ENCODE measurements at places on chromosomes 16 and 17.
A peak's percentile ranks its signal among the peaks of the same experiment; 100 is the strongest.

DNA sequence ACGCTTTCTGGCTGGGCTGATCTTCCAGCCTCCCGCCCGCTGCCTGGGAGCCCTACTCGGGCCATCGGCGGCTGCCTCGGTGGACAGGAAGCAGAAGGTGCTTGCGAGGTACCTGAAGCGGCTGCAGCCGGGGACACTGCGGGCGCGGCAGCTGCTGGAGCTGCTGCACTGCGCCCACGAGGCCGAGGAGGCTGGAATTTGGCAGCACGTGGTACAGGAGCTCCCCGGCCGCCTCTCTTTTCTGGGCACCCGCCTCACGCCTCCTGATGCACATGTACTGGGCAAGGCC lies 30.7 kb downstream of the CIITA start:
- ATAC-seq, result no peak

DNA sequence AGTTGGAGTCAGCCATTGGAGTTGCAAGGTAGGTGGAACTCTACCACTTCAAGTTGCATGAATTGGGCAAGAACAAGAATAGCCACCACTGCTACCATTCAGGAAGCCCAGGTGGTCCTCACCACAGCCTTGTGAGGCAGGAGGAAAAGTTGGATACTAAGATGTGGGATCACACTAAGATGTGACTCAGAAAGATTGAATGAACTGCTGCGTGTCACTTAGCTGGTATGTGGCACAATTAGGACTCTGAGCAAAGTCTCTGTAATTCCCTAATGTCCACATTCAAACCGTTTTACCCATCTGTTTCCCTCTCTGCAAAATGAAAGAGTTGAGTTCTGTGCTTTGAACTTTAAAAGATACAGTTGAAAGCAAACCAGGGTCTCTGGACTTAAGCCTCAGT lies 44.7 kb upstream of the HS3ST3A1 start:
- ATAC-seq, result no peak

- ATAC-seq, result no peak
Observed at GRCh38 chr17:37170881-37171425, 204.8 kb upstream of the C17orf78 start.

DNA sequence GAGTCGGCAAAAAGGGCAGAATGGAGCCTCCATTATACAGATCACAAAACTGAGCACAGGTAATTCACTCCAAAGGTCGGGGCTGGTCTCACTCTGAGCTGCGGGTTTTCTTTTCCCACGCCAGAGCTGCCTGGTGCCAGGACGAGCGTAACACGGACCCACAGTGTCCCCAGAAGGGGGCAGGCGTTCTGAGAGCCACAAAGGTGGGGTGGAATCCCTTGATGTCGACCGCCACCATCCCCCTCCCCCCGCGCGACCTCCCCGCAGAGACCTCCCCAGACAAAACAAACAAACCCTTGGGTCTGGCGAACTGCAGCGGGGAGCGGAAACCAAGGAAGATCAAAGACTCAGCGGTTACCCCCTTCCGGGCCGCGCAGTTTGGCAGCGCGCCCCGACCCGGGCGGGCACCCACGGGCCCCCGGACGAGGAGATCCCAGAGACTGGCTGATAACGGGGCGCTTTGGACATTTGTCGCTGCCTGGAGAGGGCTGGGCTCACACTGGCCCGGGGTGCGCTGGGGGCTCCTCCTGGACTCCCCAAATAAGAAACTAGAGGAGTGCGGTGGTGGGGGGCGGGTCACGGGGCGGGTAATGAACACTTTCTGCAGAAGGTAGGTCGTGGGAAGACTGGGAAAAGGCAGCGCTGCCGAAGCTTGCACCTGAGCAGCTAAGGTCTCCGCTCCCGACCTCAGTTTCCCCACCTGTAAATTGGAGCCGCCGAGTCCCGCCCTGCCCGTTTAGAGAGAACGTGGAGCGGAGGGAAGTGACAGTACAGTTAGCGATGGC lies 664 bp upstream of the NKD1 start:
- peak; percentile 37 for ATAC-seq

DNA sequence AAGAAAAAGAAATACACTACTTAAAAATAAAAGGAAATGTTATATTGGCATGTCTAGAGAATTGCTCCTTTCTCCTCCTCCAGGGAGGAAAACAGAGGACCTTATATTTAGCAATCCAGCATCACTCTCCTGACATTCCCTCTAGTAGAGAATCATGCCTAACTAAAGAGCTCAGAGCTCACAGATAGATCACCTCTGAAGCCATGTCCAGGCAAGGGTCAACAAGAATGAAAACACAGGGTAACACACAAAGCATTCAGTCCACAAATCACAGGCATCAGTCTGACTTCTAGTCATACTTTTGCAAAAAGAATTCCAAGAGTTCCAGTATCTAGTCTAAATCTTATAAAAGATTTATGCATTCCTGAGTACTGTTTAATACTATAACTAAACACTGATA lies 4.4 kb upstream of the HASPIN start:
- no peak for ATAC-seq

Data from gastroesophageal sphincter (tissue), 4 donors.